ENCODE measurements at places on chromosomes 4 and X.

GRCh38 chr4:155973639-155974475 is 20.2 kb upstream of the CTSO start:
- peak; percentile 31 for DNase-seq

DNA sequence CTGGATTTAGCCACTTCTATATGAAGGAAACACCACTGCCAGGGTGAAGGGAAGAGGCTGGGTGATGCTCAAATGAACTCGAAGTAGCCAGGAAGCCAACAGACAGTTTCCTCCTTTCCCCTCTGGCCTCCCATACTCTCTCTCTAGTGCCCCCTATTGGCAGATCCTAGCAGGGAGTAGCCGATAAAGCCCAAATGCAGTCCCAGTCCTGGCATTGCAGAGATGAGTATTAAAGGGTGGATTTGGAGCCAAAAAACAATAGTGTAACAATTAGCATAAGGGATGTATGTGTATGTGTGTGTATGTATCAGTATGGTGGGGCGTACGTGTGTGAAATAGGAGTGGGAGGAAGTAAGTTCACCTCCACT is 213.8 kb upstream of the LDB2 start:
- DNase-seq, result peak; percentile 5

DNA sequence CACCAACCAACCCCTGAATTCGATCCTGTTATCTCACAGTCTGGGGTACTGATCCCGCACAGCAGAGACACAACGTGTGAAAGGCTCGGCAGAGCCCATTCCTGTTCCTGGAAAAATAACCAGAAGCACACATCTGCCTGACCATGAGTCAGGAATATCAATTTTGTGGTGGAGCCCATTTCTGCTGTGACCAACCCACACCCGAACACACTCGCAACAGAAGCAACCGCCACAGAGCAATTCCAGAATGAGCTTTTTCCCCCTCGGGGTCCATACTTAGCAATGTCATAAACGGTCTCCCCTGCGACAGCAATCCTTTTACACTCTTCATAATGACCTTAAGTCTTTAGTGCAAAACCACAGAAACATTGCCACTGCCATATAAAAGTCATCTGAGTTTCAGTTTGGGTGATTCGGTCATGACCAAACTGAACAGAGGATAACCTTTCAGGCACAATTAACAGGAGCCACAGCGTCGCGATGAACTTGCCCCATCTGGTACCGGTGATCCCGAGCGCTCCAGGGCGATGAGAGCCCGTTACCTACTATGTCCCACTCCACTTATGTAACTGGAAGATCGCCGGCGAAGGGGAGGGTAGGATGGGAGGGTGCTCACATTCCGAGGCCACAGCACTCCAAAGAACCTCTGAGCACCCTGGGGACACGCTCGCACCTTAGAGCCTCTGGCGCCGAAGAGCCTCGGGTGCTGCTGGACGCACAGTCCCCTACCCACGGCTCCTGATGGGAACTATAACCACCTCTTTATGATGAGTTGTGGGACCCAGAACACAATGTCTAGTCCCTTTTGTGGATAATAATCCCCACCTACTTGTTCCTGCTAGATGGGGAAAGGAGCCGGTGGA is 1.1 kb downstream of the MECP2 start:
- DNase-seq, result no peak

GRCh38 chr4:6694177-6694901 is 661 bp downstream of the S100P start:
- DNase-seq, result no peak

DNA sequence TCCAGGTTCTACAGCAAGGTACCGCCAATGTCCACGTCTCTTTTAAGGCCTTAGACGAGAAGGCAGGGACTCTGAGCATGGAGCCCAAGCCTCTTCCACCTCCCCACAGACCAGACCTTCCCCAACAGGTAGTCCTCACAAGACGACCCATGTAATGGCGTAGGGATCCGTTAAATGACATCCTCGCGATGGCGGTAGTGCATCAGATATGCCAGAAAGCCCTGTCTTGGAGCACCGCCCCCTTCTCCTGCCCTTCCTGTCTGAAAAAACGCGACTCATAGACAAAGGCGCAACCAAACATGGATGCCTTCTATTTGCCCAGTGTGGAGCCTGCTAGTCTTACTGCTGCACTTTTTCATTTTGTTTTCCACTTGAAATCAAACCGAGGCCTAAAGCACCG is 185.4 kb downstream of the OR13H1 start:
- DNase-seq, result peak; percentile 48

- DNase-seq, result no peak
These were observed 22.4 kb downstream of the ANKRD17 start for GRCh38 chr4:73236151-73236550.

DNA sequence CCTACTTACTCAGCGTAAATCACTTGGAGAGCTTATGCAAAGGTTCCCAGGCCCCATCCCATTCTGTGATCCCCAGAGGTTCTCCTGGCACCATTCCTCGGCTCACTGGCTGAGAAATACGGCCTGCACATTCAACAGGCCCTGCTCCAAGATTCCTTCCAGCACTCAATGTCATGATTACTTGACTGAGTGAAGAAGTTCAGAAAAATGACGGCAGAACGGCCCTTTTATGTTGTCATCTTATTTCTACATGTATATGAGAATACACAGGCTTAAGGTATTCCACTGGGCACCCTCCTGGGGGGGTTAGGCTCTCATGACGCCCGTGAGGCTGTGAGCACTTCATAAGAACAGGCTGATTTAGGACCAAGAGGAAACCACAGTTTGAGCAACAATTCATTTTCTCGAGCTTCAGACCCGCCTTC is 190.6 kb downstream of the NSUN7 start:
- no peak for DNase-seq

DNA sequence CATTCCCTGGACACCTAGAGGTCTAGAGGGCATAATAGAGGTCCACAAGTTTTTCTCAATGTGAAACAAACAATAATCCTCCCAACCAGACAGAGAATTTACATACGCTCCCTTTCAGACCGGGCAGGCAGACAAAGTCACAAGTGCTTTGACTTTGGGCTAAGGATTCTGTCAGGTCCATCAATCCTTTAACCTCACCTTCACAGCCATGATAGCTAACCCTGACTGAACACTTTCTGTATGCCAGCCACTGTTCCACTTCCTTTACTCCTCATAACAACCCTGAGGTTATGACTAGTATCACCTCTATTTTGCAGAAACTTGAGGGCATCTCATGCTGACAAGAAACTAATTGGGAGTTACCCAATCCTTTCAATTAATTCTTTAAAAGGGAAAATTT is 118.8 kb upstream of the AFF2 start:
- DNase-seq, result no peak

GRCh38 chrX:38112566-38112965 is 106.2 kb downstream of the SYTL5 start:
- DNase-seq, result no peak

- no peak for DNase-seq
These were observed 3.8 kb downstream of the MAEA start for GRCh38 chr4:1293531-1293941.

DNA sequence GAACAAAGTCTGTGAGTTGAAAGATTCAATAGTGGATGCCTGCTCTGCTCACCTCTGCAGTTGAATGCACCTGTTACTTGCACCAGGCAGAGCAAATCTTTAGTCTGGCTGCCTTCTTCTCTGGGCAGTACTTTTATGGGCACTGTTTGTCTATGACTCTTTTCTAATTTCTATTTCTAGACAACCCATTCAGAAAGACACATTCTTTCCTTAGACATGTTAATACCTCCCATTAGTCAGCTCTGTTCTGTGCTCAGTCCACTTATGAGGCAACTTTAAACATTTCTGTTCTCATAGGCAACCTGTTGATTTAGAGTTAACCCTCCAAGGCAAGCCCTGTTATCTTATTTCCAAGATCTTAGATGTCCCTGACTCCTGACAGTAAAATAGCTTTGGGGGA is 108.9 kb downstream of the SYNPO2 start:
- DNase-seq, result no peak

DNA sequence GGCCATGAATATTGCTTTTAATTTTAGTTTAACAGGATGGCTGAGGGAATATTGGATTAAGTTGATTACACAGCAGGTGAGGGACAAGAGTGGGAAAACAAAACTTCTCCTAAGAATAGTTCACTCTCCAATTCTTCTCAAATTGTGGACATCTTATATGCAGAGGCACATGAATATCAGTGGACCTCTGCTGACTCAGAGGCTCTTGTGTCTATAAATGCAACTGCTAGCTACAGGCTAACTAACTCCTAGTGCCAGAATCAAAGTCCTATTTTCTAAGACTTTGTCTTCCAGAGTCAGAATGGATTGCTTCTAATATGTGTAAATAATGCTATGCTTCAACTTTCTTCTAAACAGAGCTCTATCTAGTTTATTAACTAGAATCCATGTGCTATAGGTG is 175.8 kb downstream of the IL15 start:
- DNase-seq, result no peak

- no peak for DNase-seq
These were observed 46.0 kb downstream of the ANKRD50 start for GRCh38 chr4:124666496-124666895.

DNA sequence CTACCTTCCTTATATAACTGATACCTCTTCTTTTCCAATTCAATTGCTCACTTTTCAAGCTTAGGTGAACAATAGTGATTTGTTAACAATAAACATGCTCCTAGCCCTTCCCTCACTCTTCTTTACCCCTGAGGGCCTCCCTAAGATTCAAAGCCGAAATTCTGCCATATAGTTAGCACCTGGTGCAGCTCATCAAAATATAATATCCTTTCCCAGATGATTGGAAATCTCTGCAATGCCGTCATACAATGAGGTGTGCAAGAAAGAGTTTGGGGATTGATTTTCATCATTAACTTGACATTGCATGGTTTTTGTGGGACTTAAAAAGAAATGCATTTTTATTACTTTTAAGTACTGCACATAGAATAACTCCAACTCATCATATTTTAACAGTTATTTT is 95.3 kb downstream of the HDAC8 start:
- no peak for DNase-seq

GRCh38 chr4:7414046-7414445 is 20.7 kb downstream of the PSAPL1 start:
- no peak for DNase-seq

DNA sequence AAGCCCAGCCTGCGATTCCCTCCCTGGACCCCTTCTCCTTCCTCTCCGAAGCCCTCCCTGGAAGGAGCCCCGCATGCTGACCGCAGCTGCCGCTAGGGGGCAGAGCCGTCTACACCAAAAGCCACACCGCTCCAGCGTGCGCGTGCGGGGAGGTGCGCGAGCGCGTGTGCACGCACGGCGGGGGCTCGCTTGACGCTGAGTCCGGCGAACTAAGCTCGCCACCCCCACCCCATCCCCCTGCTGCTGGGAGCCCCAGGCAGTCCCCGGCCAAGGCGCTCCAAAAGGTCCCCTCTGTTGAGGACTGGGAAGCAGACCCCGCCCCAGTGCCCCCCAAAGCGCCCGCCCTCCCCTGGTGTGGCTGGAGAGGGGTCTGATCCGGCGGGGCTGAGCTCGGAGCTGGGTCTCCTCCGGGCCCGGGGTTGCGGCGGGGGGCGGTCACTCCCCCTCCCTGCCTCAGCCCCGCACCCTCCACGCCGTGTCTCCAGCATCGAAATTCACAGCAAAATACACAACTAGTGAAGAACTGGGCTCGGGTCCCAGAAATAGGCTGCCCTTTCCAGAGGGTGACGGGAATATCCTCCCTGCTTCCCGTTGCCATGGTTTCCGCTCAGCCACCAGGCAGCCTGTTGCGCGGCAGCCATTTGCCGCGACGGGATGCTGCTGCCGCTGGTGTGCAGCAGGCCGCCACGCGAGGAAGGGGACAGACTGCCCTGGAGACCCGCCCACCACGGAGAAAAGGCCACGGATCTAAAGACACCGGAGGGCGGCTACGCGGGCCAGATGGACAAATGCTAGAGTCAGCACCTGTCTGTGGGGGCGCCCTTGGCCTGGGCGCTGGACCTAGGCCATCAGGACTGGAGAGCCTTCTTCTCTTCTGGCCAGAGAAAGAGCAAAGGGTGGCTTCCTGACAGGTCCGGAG is 11.2 kb upstream of the CCNQ start:
- peak; percentile 84 for DNase-seq

- no peak for DNase-seq
These were observed 33.8 kb downstream of the DCTD start for GRCh38 chr4:182883351-182883750.

DNA sequence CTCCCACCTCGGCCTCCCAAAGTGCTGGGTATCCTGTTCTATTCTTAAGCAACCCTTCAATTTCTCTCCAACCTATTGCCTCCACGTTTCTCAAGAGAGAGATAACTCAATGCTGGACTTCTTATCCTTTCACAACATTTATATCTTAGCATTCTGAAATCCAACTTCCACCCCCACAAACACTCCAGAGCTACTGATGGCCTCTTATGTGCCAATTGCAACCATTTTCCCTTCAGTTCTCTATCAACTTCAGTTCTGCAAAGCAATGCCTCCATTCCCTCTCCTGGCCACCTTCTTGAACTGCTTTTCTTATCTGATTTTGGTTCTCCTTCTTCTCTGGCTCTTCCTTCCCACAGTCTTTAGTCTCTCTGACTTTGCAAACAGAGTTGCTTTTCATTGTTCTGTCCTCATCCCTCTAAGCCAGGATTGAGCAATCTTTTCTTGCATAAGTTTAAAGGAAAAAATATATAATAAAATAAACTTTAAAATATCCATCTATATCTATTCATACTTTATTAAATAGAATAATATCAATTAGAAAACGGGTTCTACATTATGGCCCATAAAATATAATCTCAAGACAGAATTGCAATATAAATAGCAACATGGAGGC is 3.6 kb upstream of the STBD1 start:
- DNase-seq, result no peak

DNA sequence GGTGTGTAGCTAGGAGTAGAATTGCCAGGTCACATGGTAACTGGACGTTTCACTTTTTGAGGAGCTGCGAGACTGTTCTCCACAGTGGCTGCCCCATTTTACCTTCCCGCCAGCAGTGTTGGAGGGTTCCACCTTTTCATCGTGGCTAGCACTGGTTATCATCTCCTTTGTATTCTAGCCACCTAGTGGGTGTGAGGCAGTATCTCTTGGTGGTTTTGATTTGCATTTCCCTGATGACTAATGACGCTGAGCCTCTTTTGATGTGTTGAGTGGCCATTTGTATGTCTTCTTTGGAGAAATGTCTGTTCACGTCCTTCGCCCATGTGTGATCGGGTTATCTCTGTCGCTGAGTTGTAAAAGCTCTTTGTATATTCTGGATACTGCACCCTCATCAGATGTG is 10.6 kb downstream of the ABCD1 start:
- no peak for DNase-seq

DNA sequence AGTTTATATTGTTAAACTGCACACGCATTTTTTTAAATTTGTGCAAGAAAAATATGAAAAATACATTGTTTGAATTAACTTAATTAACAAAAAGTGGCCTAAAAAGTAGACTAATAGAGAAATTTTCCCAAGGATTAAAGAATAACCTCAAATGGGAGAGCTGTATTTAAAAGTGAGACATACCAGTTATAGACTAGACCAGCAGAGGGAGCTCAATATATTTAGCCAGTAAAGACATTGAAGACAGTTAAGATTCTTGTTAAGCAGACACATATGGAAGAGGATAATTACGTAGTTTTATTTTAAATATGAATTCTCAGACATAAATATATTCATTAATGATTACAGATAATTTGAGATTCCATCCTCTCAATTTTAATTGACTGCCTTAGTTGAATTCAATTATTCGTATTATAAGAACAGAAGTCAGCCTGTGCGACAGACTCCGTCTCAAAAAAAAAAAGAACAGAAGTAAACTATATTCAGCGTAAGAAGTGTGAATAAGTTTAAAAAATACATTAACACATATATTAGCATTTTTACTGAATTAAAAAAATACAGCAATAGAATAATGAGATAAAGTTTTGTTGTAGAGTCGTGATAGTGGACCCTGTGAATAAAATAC is 64.8 kb downstream of the GLRA3 start:
- DNase-seq, result peak; percentile 12
